ENCODE measurements at places on chromosomes 11 and 22.
A peak's percentile ranks its signal among the peaks of the same experiment; 100 is the strongest.

- DNase-seq = no peak
Measured at GRCh38 chr11:47395223-47396048, 13.0 kb upstream of the SLC39A13 start.

- no peak for DNase-seq
Measured at GRCh38 chr11:83635166-83635565, 349.0 kb upstream of the CCDC90B start.

DNA sequence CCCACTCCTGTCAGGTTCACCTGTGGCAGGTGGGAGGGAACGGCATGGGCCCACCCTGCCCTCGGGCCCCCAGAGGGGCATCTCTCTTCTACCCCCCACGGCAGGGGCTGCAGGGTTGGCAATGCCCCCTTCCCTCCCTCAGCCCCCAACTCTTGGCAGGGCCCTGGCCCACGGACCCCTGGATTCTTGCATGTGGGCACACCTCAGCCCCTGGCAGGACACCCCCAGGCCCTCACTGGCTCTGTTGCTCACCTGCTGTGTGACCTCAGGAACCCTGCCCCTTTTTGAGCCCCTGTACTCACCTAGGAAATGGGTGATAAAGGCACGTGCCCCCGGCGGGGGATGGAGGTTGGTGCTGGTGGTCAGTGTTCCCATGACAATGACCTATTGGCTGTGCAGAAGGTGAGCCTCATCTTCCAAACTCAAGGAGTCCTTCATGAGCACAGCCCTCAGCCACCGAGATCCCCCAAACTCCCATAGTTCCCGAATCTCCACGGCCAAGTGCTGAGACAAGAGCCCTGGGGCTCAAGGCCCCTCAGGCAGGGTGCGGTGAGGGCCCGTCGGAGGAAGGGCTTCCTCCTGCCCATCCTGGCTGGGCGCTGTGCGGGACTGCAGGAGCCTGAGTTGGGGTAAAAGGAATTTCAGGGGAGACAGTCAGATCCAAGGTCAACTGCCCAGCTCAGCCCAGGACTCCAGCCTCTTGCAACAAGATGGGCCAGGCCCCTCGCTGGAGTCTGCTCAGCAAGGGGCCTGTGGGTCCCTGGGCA lies 198.2 kb downstream of the IGLL1 start:
- no peak for DNase-seq

DNA sequence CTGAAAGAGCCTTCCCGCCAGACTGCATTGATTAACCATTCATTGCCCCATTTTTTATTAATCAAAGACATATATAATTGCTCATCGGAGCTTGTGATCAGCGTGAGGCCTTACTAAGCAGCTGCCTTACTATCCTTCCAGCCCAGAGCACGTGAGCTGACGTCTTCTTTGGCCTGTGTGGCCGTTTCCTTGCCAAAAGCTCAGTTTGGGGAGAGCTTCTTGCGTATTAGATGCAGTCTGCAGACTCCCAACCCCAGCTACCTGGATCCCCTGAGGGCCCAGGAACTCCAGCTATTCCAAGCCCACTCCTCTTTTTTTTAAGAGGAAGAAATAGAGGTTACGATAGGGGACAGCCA lies 784 bp upstream of the SLC43A3 start:
- DNase-seq = no peak

DNA sequence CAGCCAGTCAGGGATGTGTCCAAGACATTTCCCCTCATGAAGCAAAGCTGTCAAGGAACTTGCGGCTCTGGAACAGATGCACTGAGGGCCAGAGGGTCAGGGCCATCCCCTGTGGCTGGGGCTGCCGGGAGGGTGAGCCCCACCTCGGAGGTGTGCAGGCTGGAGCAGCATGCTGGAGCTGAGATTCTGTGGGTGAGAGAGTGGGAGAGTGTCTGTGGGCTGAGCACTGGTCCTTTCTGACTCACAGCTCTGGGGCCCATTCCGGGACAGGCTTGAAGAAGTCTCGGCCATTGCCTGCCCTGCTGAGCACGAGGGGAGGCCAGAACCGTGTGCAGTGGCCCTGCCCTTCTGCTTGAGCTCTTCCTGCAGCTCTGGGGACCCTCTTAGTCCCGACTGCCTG lies 2.1 kb downstream of the OMP start:
- DNase-seq = no peak

DNA sequence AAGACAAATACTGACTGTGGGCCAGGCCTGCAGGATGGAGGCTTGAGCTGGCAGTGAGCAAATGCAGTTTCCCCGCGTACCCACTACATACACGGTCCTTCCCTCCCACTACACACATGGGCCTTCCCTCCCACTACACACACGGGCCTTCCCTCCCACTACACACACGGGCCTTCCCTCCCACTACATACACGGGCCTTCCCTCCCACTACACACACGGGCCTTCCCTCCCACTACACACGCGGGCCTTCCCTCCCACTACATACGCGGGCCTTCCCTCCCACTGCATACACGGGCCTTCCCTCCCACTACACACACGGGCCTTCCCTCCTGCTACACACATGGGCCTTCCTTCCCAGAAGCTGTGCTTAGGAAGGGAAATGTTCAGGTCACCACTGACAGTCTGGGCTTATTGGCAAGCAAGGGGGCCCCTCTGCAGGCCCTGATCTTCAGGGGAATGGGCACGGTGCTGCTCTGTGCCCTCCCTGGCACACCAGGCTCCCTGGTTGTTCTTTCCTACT lies 10.8 kb downstream of the DNAL4 start:
- DNase-seq = no peak

DNA sequence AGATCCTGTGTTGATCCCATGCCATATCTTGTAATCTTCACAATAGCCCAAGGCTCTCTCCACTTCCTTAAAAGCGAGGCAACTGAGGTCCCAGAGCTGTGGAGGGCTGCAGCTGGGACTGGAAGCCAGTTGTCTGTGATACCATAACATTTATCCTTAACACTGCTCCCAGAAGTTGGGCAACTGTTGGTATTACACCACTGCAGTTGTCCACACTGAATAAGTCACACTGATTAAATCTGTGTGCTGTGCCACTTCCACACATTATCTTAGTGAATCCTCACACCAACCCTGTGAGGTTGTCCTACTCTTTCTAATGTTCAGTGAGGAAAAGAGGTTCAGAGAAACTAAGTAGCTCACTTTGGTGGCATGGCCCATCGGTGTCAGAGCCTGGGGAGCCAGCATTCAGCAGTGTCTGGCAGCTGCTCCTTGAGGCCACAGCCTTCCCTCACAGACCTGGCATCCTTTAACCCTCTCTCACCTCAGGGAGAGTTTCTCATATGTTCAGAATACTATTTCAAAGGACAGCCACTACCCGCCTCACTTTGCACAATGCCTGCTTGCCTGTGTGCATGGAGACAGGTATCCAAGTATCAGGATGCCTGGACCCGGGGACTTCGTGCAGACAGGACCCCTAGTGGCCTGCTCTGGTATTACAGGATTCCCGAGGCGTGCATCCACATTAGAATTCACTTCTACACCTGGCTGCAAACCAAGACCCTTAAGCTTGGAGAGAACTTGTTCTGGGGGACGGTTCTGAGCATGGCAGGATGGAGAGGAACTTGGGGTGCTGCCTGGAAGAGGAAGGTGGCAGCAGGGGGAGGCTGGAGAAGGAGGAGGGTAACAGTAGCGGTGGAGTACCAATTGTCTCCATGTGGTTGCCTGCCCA lies 221.9 kb upstream of the TBCEL start:
- peak; percentile 16 for DNase-seq

GRCh38 chr11:104484804-104485554 lies 321.0 kb upstream of the PDGFD start:
- DNase-seq = no peak

GRCh38 chr11:66909181-66909580 lies 49.0 kb downstream of the PC start:
- DNase-seq = no peak

DNA sequence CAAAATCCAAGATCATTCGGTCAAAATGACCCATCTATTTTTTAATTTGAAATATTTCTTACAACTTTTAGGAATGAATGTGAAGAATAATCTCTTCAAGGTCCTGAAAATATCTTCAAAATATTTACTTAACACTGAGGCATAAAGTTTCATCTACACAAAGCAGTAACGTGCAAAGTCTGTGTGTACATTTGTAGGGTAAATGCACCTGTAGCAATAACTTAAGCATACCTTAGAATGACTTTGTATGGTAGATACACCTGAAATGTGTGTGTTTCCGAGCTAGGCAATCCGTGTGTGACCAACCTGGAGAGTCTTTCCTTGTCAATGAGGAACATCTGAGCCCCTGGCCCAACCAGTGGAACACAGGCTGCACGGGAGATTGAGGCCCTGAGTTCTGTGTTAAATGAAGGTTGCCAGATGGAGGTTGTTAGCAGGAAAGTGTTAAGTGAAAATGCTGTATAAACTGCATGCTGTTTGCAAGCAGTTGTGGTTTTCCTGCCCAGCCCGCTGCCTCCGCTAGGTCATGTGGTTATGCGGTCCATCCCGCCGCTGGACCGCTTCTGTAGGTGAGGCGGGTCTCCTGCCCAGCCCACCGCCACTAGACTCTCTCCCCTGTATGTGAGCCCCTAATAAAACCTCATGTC lies 7.6 kb upstream of the CTR9 start:
- DNase-seq = no peak

DNA sequence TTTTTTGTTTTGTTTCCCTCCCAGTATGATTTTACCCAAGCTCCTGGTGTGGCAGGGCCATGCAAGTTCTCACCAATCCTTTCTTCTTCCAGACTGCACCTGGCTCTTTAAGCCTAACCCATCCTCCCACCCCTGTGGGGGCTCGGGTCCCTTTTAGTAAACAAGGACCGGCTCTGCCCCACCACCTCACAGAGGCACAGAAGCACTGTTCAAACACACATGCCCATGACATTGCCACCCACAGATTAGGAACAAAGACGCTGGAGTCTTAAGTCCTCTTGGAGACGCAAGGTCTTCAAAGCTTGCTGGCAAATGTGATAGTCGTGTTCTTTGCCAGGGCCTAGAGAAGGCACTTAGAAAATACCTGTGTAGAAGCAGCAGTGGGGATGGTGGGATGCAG lies 18.9 kb downstream of the UQCR10 start:
- no peak for DNase-seq

GRCh38 chr11:32088117-32088941 lies 2.5 kb upstream of the RCN1 start:
- DNase-seq = peak; percentile 51

- no peak for DNase-seq
Measured at GRCh38 chr22:39656495-39657490, 86.2 kb downstream of the CACNA1I start.

- no peak for DNase-seq
Measured at GRCh38 chr11:75716659-75717058, 979 bp upstream of the MOGAT2 start.

GRCh38 chr22:19766240-19766510 lies 5.6 kb downstream of the TBX1 start:
- no peak for DNase-seq

DNA sequence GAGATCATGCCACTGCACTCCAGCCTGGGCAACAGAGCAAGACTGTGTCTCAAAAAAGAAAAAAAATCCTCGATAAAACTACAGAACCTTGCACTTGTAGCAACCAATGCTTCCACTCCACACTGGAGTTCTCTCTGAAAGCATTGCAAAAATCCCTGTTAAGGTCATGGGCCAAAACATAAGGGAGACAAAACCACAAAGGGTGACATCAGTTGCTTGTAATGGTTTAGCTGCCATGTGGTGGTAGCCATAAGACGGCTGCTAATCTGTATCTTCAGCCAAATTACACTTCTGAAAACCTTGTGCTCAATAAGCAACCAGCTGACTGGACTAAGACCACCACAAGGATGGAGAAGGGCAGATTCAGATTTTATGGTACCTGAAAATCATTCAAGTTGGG lies 20.6 kb upstream of the TPH1 start:
- DNase-seq = no peak

DNA sequence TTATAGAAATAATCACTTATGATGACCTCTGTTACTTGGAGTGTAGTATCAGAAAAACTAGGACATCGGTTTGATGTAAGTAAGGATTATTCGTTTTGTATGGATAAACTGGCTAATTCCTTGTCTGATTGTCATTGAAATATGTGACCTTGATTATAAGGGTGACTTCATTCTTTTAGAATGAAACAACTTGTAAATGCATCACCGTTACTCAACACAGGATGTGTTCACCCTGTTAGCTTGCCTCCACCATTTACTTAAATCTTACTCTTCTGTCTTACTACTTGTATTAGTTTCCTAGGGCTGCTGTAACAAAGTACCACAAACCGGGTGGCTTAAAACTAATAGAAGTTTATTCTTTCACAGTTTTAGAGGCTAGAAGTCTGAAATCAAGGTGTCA lies 7.9 kb downstream of the SFI1 start:
- DNase-seq = peak; percentile 25

GRCh38 chr11:15471895-15472799 lies 357.4 kb downstream of the INSC start:
- no peak for DNase-seq

DNA sequence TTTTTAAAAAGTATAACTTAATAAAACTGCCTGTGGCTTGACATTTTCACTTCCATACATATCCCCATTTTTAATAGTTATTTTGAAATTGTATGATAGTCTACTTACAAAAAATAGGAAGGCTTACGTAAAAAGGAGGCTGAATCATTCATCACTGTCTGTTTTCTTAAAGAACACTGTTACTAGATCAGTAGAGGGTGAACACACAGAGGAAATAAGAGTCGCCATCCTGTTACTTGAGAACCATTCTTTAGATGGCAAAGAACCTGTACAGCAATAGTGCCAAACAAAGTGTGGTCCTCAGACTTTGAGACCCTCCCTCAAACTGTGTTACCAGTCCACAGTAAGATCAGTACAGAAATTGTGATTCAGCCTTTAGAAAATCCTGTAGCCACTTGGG lies 180.7 kb downstream of the PGR start:
- no peak for DNase-seq

GRCh38 chr11:71477641-71478527 lies 24.9 kb downstream of the NADSYN1 start:
- no peak for DNase-seq

DNA sequence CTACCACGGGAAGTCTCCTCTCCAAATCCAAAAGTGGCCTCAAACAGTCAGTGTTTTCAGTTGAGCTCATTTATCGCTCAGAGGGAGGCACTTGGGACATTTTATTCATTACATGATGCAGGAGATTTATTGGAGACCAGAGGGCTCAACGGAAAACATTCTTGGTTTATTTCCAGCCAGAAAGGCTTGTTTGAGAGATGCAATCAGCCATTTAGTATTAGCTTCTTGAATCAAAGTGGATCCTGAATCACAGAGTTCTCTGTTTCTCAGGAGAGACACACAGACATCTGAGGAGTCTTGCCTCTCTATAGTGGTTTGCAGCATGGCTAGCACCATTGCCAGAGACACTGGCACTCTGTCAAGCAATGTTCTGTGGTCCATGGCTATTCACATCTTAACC lies 31.5 kb downstream of the CD44 start:
- no peak for DNase-seq

DNA sequence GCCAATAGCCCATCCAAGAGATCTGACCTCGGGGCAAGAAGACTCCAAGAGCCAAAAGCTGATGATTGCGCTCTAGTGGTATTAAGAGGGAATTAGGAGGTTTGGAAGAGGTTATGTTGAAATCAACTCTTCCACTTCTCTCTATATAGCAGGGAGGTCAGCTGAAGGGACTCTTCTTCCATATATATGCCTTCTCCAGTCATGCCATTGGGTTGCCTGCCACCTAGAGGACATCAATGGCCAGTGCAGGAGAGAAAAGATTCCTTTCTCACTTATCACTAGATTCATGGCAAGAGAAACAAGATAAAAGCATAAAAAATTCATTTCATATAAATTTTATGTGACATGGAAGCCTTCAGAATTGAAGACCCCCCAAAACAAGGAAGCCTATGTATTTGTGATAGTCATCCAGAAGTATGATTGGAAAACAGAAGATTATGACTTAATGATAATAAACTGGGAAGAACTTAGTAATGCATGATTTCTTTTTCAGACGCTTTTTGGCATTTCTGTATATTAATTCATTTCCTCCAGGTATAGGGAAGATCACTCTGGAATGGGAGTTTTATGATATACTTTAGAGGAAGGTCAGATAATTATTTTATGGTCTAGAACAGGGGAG lies 435.1 kb upstream of the DDI1 start:
- peak; percentile 46 for DNase-seq
